ENCODE measurements at places on chromosomes 6 and 20.
A peak's percentile ranks its signal among the peaks of the same experiment; 100 is the strongest.

GRCh38 chr6:56488281-56488680 lies 154.4 kb downstream of the DST start:
- no peak for DNase-seq

- no peak for DNase-seq
Observed at GRCh38 chr6:61592238-61592637, 693.8 kb downstream of the KHDRBS2 start.

- DNase-seq, result peak; percentile 31
Observed at GRCh38 chr20:57999465-58000111, 228.9 kb downstream of the ANKRD60 start.

DNA sequence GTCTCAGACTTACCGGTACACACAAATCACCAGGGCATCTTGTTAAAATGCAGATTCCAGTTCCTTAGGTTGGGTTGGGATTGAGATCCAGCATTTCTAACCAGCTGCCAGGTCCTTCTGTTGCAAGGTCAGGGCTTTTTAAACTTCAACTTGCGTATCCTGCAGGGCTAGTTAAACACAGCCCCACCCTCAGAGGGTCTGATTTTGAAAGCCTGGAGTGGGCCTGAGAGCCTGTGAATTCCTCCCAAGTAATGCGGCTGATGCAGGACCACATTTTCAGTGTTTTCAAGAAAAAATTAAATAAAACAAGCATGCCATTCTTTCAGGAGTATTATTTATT lies 65.3 kb downstream of the MKKS start:
- no peak for DNase-seq

DNA sequence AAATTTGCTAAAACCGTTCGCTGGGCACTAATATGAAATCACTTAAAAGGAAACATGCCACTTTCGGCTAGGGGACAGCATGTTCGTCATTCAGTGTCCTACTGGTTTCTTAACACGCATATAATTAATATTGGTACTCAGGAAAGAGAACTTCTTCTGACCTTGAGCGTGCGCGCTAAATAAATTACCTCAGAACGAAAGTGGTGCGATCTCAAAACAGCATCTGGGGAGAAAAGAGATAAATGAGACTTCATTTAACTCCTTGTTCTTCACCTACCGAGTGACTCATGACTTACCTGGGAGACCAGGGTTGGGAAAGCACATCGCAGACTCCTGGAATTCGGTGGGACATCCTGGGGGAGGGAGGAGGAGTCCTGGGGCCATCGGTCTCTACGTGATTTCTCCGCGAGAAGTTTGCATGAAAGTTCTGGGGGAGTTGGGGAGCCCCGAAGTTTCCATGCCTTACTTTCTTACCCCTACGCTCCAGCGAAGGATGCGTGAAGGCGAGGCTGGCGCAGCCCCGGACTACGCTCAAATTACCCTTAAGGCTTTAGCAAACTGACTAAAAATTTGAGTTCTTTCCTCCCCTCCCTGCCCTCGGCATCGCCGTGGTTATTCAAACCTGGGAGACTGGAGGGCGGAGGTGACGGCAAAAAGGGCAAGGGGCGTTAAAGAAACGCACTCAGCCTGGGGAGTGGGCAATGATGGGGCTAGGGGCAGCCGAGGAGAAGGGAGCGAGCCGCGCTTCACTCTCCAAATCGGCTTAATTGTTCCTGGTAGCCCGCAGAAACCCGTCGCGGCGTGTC lies 1.1 kb upstream of the BEND6 start:
- no peak for DNase-seq

DNA sequence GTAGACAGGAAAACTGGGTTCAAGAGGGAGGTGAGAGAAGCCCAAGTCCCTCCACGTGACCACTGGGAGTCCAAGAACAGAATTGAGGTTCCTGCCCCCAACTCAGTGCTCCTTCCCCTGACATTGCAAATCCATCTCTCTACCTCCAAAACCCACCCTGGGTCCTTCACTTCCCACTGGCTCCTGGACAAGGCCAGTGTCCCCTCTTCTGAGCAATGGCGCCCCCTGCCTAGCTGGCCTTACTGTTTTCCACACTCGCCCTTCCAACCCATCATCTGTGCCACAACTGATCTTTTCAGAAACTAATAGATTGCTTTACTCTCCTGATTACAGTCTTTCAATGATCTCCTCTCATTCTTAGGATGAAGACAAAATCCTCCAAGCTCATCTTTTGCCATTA lies 200.3 kb downstream of the ANKRD60 start:
- DNase-seq, result no peak

DNA sequence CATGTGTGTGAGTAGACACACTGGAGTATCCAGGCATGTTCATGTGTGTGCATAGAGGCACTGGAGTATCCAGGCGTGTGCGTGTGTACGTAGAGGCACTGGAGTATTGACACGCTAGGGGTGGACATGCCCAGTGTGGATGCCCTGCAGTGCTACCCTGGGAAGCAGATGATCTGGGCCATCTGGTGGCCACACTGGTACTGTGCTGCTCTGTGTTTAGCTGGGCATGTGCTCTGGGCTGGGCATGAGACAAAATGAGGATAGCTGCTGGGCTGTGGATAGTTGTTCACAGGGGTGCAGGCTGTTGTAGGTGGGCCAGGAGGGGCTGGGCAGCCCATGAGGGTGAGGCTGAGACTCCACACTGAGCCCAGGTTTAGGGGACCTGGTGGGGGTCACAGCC lies 24.0 kb upstream of the NPBWR2 start:
- DNase-seq, result no peak

Data from anterior cingulate cortex (tissue), 58 donors.